Umbilical cord (tissue), 2 donors: ENCODE measurements at places on chromosomes 7 and 10. TPM values are rescaled to one million over a fixed set of nuclear protein-coding genes. Genes with fewer than 3 reads are reported as not detected.

Gene AEBP1
- total RNA-seq: 77.0 TPM

Gene COBL
- 5.3 TPM for total RNA-seq

Gene IGF2BP3
- total RNA-seq: 51.3 TPM

Gene C10orf62
- 0.96 TPM for total RNA-seq

Gene EPO
- not detected for total RNA-seq

Gene OPN1SW
- total RNA-seq: not detected

Gene GIMAP6
- total RNA-seq: 8.7 TPM

Gene LIPN
- not detected for total RNA-seq
